H1 (cell line): ENCODE measurements at places on chromosomes 6 and 20.

DNA sequence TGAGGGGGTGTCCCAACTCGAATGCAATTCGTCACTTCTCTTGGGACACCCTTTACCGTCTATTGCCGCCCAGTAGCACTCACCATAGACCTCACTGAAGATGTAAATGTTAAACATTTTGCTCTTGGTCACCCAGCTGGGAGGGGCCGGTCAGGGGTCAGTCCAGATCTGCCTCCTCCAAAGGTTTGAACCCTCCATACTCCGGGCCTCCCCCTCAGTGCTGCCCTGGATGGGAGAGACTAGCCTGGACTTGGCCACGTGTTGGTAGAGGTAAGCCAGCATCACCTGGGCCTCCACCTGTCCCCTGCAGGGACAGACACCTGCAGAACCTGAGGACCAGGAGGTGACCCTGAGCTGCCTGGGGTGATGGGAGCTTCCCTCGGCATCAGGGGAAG, 5.0 kb upstream of the MYT1 start:
- DNase-seq, result no peak
- H3K27ac ChIP-seq, result no peak overlapping the region
- peaks cover 15% of the 10 kb centered on the region for H3K4me1 ChIP-seq
- no peaks in the 10 kb centered on the region for H3K36me3 ChIP-seq

DNA sequence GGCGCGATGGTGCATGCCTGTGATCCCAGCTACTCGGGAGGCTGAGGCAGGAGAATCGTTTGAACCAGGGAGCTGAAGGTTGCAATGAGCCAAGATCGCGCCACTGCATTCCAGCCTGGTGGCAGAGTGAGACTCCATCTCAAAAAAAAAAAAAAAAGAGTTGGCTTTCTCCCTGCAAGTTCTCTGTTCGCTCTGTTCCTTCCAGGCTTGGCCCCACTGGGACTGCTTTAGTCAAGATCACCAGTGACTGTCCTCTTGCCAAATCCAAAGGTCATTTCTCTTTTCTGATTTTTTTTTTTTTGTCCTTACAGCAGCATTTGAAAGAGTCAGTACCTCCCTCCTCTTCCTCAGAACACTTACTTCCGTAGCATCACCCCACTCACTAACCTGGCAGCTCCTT, 10.8 kb upstream of the GNRH2 start:
- no peaks in the 10 kb centered on the region for H3K27me3 ChIP-seq
- H3K4me3 ChIP-seq, result no peak overlapping the region

GRCh38 chr20:32357869-32358631, at the start of gene ASXL1:
Gene ASXL1 (plus strand): TSS chr20:32358331. CDS start chr20:32358776, 445 bp downstream.
- H3K4me3 ChIP-seq, result peak within 1 kb of the TSS; percentile 75
- H3K27me3 ChIP-seq, result peaks cover 31% of the 10 kb centered on the region
- no peaks in the 10 kb centered on the region for H3K36me3 ChIP-seq
- peak within 1 kb of the TSS; percentile 82 for H3K27ac ChIP-seq
- H3K4me1 ChIP-seq, result peaks cover 3% of the 10 kb centered on the region
- DNase-seq, result peak; percentile 100

DNA sequence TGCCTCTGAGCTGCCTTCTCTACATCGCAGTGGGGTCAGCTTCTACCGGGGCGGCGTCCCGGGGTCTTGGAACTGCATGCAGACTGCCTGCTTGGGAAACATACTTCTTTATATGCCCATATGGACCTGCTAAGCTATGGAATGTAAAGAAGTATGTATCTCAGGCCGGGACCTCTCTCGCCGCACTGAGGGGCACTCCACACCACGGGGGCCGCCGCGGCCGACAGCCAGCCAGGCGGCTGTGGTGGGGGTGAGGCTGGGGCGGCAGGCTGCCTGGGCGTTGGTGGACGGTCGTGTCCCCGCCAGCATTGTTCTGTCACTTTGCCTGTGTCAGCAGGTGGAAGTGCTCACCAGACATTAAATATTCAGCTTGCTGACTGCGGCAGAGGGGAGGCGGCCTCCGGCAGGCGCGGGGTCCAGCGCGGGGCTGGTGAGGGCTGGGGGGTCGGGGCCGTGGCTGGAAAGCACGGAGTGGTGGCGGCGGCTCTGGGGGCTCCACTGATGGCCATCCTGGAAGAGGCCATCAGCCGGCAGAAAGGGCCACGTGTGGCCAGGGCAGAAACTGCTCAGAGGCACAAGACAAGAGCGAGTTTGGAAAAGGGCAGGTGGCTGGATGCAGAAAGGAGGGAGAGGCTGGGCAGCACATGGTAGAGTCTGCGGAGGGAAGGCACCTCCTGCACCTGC, 78.6 kb upstream of the GATA5 start:
- no peaks in the 10 kb centered on the region for H3K36me3 ChIP-seq
- H3K4me3 ChIP-seq, result no peak overlapping the region
- no peak for DNase-seq
- peaks cover 2% of the 10 kb centered on the region; the same call in 1 of the 2 replicates for H3K4me1 ChIP-seq
- peaks cover 27% of the 10 kb centered on the region for H3K27me3 ChIP-seq
- no peak overlapping the region for H3K27ac ChIP-seq
